ENCODE measurements at places on chromosomes 11 and 22.
A peak's percentile ranks its signal among the peaks of the same experiment; 100 is the strongest.

DNA sequence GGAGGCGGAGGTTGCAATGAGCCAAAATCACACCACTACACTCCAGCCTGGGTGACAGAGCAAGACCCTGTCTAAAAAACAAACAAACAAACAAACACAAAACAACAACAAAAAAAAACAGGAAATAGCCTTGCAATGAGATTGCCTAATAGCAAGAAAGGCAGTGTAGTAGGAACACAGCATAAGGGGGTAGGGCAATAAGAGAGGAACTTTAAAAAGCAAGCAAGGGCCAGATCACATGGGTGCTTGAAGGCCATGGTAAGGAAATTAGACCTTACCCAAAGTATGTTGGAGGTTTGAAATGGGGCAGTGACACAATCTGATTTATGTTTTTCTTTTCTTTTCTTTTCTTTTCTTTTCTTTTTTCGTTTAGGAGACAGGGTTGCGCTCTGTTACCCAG, 34.7 kb upstream of the NRIP3 start:
- no peak for DNase-seq

DNA sequence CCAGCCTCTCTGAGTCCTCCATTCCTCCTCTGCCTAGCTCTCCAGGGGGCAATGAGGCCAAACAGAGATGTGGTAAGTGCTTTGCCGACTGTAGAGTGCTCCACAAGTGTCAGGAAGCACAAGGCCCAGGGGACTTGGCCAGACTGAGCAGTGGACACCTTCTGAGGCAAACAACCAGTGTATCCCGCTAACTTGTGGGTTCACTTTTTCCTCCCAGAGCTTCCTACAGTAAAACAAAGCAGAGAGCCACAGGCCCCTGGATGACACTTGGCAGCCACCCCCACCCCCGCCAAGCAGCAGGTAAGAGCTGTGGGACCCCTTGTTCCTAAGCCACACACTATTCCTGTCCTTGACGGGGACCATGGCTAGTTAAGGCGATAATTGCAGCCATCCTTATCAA, 160.9 kb downstream of the CACNA1I start:
- no peak for DNase-seq

DNA sequence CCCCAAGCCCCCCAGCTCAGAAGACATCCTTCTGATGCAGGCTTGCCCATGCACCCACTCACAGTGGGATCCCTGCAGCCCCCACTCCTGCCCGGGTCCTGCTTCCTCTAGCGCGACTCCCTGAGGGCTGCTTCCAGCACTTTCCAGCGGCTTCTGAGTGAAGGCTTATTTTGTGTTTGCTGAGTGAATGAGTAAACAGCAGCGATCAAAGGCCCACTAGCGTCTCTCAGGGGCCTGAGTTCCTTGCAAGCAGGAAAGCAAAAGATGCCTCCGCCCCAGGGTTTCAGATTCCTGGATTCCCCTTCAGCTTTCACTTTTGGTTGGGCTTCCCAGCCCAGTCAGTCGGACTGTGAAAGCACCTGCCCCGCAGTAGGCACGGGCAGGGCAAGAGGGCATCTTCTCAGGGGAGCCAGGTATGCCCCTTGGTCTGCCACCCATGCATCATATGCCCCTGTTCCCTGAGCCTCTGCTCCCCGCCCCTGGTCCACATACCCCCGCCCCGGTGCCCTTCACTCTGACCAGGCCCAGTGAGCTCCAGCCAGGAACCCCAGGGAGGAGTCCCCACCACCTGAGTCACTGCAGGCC, 9.2 kb downstream of the FADD start:
- no peak for DNase-seq

GRCh38 chr11:109486129-109486528, 64.1 kb downstream of the C11orf87 start:
- no peak for DNase-seq

DNA sequence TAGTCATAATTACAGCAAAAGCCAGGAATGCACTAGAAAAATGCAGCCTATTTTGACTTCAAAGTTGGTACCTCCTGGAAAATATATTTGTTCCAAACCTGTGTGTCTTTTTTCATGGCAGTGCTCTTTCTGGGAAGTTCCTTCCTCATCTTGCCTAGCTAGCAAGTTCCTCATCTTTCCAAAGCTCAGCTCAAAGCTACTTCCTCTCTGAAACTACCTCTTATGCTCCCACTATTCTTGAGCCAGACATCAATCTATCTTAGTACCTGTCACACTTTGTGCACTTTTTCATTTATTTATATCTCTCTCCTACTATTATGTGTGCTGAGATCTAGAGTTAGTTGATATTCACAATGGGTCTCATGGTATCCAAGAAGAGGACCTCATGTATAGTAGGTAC, 191.6 kb upstream of the CCDC90B start:
- no peak for DNase-seq

GRCh38 chr11:5625281-5625680, 480 bp downstream of the TRIM34 start:
- DNase-seq, result peak; percentile 23

DNA sequence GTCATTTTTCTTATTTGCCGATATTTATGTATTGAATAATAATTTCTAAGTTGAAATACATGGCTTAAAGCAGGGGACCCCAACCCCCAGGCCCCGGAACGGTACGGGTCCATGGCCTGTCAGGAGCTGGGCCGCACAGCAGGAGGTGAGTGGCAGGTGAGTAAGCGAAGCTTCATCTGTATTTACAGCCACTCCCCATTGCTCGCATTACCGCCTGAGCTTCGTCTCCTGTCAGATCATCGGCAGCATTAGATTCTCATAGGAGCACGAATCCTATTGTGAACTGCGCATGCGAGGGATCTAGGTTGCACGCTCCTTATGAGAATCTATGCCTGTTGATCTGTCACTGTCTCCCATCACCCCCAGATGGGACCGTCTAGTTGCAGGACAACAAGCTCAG, 4.5 kb downstream of the ZMAT5 start:
- DNase-seq, result no peak

GRCh38 chr22:43923191-43923590, 414 bp upstream of the PNPLA3 start:
- peak; percentile 13 for DNase-seq

GRCh38 chr11:30143098-30143705, 87.6 kb upstream of the FSHB start:
- peak; percentile 43 for DNase-seq

DNA sequence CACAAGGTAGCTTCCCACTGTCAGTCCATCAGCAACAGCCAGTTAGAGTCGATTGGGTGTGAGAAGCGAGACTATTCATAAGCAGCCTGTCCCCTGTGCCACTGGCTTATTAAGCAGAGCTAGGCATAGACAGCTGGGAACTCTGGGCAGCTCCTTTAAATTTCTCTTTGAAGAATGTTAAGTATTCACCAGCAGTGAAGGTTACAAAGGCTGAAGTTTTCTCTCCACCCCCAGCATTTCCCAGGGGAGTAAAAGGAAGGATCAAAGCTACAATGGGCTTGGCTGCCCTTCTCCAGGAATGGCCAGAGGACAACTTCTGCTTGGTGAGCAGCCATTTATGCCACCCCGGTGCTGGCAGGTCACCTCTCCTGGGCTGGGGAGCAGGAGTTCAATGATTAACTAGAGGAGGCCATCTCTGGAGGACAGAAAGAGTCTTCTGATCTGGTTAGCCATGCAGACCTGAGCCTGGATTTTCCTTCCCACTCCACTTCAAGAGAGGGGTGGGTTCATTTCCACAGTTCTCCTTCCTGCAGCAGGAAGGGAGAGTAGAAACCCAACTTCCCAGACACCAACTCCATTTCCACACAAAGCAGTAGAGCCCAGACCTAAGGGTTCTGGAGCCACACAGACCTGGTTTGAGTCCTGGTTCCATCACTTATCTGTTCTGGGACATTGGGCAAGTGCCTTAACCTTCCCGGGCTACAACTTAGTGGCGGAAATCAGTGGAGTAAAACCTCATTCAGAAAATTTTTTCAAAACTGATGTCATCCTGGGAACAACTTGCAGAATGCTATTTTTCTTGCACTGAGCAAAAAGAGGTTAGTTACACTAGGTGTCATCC, 22.6 kb downstream of the POU2AF3 start:
- DNase-seq, result no peak

DNA sequence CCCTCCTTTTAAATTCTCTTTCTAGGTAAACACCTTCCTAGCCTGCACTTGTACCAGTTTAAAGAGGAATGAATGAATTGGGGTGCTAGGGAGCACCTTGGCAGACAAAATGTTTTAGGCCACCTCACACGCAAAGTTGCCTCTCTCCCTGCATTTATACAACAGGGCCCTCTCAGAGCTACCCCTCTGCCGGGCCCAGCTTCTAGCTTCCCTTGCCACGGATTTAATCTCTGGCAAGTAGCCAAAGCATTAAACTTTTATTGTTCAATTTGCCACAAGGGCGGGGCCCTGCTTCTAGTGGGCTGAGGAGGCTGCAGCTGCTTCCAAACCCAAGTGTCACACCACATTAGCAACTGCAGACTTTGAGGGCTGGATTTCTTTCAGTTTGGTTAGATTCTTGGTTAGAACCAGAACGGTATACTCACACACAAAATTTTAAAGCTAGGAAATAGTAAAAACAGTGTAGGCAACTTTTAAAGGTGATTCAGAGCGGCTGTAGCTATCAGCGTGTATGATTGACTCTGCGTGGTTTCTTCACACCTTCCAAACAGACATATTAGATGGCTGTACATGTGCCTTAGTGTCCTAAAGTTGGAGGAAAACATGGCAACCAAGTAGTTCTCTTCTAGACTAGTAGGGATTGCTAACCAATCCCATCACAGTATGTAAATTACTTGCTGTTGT, 6.5 kb downstream of the KREMEN1 start:
- DNase-seq, result no peak

DNA sequence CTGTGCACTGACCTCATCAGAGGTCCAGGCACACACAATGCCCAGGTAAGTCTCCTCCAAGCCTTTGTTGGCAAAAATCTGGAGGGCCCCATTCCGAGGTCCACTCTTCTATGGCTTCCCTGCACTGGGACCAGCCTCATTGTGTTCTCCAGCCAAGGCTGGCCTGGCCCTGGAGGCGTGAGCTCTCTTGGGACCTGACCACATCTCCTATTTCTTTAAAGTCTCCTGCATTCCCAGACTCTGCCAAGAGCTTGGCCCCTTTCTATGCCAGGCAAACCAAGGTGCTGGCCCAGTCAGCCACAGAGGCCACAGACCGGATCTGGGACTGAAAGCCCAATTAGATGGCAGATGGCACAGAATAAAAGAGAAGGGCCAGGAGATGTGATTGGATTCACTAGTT, 55.1 kb downstream of the C11orf58 start:
- DNase-seq, result no peak

DNA sequence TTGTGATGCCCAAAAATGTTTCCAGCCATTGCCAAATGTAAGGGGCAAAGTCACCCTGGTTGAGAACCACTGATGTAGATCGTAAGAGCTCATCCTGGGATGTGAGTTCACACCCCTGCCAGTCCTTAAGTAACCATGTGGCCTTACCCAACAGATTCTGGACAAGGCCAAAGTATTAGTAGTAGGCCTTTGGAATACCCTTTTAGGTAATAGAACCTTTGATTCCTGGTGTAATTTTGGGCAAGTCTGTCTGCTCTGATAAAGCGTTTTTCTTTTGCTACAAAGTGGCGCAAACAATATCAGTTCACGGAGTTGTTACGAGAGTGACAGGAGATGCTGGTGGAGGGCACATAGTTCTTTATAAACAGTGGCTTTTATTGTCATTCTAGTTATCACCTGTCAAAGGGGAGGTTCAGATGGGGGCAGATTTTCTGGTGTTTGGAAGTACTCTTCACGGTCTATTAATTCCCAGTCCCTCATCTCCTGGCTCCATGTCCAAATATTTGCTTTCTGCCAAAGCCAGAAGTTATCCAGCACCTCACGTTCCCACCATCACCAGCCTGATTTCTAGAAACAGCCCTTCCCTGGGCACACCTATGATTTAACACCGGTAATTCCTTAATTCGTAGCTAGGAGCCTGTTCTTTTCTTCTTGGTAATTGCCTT, 73.8 kb upstream of the CRYBB3 start:
- no peak for DNase-seq

DNA sequence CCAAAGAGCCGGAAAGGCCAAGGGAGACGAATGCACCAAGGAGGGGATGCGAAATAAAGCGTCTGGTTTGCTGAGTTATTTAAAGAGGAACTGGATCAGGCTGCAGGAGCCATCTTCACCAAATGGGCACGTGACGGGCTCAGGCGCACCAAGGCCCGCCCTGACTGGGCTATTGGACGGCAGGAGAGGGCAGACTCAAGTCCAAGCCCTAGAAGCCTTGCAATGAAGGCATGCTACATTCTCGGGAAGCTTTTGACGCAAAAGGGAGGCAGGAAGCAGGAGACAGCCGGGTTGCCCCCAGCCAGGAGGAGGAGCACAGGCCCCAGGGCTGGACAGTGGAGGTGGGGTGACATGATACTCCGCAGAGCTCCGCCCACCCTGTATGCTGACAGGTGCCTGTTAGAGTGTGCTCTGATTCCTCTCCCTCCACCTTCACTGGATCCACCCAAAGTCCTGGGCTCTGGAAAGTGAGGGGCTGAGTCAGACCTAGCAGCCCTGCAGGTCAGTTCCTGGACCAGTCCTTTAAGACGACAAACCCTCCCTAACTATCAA, 41.5 kb upstream of the BID start:
- no peak for DNase-seq

DNA sequence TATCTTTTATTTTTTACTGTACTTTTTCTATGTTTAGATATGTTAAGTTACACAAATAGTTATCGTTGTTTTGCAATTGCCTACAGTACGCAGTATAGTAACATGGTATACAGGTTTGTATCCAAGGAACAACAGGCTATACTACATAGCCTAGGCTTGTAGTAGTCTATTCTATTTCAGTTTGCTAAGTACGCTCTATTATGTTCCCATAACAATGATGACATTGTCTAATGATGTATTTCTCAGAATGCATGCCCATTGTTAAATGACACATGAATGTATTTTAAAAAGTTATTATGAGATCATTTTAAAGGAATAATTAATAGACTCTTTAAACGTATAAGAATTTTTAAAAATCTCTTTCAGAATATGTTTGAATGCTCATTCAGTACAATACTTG, 696.7 kb upstream of the CCDC90B start:
- no peak for DNase-seq

DNA sequence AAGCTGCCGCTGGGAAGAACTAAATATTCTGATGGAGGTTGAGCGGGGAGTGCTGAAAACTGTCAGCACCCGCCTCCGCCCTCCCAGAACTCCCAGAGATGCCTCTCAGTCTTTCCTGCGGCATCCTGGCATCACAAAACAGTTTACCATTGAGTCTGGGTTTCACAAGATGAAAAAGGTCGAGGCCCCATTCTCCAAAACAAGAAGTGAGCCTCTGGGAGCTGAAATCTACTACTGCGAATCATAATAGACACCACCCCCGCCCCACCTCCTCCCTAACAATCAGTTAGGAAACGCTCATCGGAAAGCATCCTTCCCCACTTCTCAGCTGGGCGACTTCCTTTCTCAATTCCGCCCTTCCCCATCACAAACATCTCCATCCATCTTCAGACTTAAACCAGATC, 1.0 kb downstream of the SUN2 start:
- peak; percentile 47 for DNase-seq

DNA sequence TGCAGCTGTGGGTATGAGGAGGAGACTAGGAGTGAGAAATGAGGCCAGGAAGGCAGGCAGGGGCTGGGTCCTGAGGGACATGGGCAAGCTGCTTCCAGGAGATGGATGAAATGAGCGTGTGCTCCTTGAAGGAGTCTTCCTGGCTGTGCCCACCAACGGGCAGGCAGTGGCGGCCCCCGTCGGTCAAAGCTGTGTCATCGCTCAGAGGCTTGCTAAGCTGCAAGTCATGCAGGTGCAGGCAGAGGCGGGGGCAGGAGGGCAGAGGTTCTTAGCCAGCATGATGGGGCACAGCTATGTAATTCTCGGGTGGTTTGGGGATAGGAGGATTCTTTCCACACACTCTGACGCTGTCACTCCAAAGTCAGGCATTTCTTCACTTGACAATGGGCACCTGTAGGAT, 12.5 kb upstream of the PEX26 start:
- DNase-seq, result no peak
